ENCODE measurements at places on chromosomes 4 and X. TPM values are rescaled to one million over a fixed set of nuclear protein-coding genes. Genes with fewer than 3 reads are reported as not detected.

PDLIM3 gene
- 35.4 TPM for total RNA-seq

MAP7D2 gene
- 0.40 TPM for total RNA-seq

NMU gene
- 4.5 TPM for total RNA-seq

FGG gene
- not detected for total RNA-seq

GAGE12E gene
- total RNA-seq: not detected

GLRB gene
- total RNA-seq: 0.94 TPM

C4orf50 gene
- total RNA-seq: under 0.01 TPM

MAGIX gene
- 1.9 TPM for total RNA-seq

FABP2 gene
- total RNA-seq: not detected

LNX1 gene
- 3.0 TPM for total RNA-seq

PABPC1L2A gene
- not detected for total RNA-seq

PDGFRA gene
- total RNA-seq: 0.13 TPM

ABLIM2 gene
- 2.8 TPM for total RNA-seq

GSX2 gene
- not detected for total RNA-seq

PLP1 gene
- total RNA-seq: not detected

GALNTL6 gene
- not detected for total RNA-seq

DACH2 gene
- not detected for total RNA-seq

SORCS2 gene
- total RNA-seq: not detected

NHSL2 gene
- 18.9 TPM for total RNA-seq

PTCHD1 gene
- not detected for total RNA-seq

RBM46 gene
- not detected for total RNA-seq

PARM1 gene
- 0.07 TPM for total RNA-seq

HTR2C gene
- total RNA-seq: not detected

SLC25A5 gene
- total RNA-seq: 487 TPM

PAK3 gene
- 0.13 TPM for total RNA-seq

FAM114A1 gene
- 109 TPM for total RNA-seq

DDIT4L gene
- 14.7 TPM for total RNA-seq

NXF2 gene
- not detected for total RNA-seq

RHOXF2B gene
- total RNA-seq: not detected

SCD5 gene
- 33.6 TPM for total RNA-seq

Measured in mammary microvascular endothelial cell (primary cell).